ENCODE measurements at places on chromosomes 2 and 18.

GRCh38 chr2:109089602-109090300 is 39.3 kb upstream of the SH3RF3 start:
- DNase-seq: no peak

- no peak for DNase-seq
Measured at GRCh38 chr2:173075056-173075780, 428 bp upstream of the MAP3K20 start.

DNA sequence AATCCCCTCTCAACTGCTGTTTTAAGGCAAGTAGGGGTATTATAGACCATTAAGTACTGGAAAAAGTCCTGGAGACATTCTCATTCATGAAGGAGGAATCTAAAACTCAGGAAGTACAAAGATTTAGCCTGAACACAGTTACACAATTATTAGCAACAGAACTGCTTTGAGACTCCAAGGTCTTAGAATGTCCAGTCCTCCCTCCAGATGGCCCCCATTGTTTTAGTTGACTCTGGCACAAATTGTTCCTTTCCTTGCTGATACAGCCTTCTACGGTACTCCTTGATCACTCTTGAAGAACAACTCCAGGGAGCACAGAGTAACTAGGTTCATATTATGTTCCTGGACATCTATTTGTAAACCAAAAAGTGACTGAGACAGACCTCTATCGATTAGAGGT is 210.1 kb upstream of the RND3 start:
- no peak for DNase-seq

GRCh38 chr2:10792001-10792634 is 20.5 kb downstream of the PDIA6 start:
- DNase-seq: no peak

DNA sequence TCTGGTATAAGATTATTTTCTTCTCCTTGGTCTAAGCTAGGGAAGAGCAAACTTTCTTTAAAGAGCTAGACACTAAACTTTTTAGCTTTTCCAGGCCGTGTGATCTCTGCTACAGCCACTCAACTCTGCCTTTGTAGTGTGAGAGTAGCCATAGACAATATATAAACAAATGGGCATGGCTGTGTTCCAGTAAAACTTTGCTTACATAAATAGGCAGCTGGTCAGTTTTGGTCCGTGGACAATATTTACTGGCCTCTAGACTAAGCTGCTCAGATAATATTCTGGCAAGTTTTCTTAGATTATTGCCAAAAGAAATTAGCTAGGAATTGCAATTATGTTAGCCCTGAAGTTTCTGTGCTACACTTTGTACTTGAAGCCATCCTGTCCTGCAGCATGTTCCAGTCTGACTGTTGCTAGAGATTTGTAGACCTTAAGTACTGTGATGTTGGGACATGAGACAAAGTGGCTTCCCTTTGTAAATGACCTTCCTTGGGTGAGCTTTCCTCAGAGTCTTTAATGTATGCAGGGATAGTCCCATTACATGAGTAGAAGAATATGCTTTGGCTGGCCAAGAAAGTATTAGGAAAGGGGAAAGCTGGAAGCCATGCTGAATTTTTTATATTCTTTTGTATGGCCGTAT is 126.9 kb downstream of the SOX11 start:
- DNase-seq: no peak

- no peak for DNase-seq
Measured at GRCh38 chr2:170144761-170145160, 33.2 kb upstream of the MYO3B start.

GRCh38 chr2:202633470-202633869 is 1.3 kb upstream of the FAM117B start:
- DNase-seq: no peak

- no peak for DNase-seq
Measured at GRCh38 chr18:76416911-76417310, 78.1 kb downstream of the ZNF516 start.

- DNase-seq: no peak
Measured at GRCh38 chr2:60526623-60527022, 26.8 kb downstream of the BCL11A start.

DNA sequence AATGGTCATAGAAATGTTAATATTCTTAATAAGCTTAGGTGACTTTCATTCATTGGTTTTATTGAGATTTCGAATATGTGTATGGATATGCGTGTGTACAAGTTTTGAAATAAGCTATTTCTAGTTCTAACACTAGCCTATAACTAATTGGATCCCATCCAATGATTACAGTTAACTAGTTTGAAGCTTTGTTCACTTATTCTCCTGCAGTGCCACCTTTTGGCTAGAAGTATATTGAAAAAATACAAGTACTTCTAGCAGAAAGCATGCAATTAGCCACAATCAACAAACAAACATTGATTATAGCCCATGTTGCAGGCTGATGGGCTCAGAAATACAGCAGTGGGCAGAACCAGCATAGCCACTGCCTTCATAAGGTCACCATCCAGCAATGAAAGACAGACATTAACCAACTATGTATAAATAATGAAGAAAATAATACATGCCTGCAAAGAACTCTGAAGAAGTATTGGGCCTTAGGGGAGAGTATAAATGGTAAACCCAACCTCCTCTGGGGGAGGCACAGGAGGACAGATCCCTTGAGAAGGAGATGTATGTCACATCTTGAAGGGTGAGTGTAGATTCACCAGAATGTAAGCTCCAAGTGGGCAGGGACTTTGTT is 5.1 kb upstream of the PIEZO2 start:
- peak; percentile 10 for DNase-seq

GRCh38 chr2:226418521-226418920 is 381.1 kb downstream of the IRS1 start:
- DNase-seq: no peak

DNA sequence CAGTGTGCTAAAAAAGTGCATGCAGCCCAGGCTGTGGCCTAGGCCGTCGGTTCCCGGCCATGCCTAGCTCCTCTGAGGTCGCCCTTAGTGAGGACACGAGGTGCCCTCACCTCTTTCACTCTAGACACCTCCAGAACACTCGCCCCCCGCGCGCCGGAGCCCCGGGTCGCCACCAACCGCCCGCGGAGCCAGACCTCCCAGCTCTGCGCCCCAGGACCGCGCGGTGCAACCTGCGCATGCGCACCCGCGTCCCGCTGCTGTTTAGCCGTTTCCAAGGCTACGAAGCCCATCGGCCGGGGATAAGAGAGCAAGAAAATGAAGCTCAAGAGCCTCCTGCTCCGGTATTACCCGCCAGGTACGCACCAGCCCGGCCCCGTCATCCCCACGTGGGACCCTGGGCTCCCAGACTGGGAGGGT is at the start of gene DAW1:
Gene DAW1 (plus strand): TSS at position 257 of the 417 bp plus-strand sequence. CDS start 59 bp downstream, at position 316.
- peak; percentile 66 for DNase-seq

- no peak for DNase-seq
Measured at GRCh38 chr2:177830881-177831386, 241.6 kb downstream of the PDE11A start.

DNA sequence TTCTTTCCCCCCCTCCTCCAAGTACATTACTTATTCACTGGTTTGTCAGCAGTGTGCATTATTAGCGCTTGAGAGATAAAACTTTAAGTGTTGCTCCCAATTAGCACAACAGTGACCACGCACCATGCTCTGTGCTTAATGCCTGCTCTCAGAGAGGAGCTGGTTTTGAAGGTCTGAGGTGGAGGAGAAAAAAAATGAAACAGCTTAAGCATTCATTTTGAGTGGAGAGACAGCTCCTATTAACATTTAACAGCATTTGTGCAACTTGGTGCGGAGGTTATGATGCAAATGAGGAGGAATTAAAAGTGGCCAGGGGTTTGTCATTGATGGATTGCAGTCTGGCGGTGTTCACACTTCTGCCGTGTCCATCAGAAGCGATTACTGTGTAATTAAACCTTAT is 141.8 kb downstream of the FIGN start:
- DNase-seq: no peak

- DNase-seq: no peak
Measured at GRCh38 chr2:2484301-2484700, 153.2 kb upstream of the MYT1L start.

- DNase-seq: no peak
Measured at GRCh38 chr2:239370403-239370802, 30.4 kb downstream of the HDAC4 start.

DNA sequence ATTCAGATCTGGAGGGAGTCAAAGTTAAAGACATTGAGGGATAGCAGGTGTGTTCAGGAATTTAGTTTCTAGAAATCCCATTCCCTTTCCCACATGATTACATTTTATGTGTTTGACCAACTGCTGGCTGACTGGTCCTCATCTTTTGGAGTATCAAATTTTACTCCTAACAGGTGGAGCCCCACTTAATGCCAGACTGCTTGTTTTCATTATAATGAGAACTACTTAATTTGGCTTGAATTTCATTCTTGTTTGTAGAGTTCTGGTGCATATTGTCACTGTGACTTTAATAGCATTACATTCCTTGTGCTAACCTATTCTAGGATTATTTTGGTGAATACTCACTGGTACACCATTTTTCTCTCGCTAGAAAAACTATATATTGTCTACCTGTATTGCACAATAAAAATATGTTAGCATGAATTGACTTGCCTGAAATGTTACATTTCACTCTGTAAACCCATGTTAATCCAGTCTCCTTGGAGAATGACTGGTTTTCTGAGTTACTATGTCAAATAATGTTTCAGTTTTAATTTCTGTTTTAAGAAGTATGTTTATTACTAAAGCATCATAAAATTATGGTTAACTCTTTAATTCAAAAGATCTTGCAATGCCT is 98.2 kb downstream of the TANC1 start:
- DNase-seq: no peak

DNA sequence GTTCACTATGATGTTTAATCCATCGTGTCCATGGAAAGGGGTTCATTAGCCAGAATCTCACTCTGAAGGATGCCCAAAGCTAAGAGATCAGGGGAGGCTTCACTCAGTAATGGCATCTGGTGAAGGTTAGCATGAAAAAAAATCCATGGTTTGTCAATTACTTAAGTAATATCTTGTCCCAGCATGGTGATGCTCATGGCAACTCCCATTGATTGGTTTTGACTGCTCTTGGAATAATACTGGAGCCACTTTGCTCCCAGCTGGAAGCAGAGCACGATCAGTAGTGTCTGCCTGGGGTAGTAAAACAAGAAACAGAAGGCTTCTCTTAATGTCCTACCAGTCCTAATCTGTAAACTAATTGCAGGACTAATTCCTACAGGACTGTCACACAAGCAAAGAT is 799.4 kb downstream of the CNTNAP5 start:
- no peak for DNase-seq

- no peak for DNase-seq
Measured at GRCh38 chr2:148726228-148726627, 81.7 kb downstream of the EPC2 start.

DNA sequence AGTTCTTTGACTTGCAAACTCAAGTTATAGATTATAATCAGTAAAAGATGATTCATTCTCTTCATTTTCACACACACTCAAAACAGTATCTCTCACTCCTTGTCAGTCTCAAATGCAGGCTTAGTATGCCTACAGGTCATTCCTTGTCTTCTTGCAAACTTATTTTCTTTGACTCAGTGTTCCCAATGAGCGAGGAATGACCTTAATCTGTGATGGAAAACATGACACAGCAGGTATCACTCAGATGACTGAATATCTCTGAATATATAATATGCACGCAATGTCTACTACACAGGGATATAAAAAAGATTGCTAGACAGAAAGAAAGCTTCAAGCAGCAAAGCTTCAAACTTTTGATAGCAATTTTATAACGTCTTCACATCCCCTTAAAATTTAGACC is 127.8 kb upstream of the RGPD4 start:
- DNase-seq: no peak

- DNase-seq: no peak
Measured at GRCh38 chr18:58649966-58650816, 21.1 kb upstream of the MALT1 start.

DNA sequence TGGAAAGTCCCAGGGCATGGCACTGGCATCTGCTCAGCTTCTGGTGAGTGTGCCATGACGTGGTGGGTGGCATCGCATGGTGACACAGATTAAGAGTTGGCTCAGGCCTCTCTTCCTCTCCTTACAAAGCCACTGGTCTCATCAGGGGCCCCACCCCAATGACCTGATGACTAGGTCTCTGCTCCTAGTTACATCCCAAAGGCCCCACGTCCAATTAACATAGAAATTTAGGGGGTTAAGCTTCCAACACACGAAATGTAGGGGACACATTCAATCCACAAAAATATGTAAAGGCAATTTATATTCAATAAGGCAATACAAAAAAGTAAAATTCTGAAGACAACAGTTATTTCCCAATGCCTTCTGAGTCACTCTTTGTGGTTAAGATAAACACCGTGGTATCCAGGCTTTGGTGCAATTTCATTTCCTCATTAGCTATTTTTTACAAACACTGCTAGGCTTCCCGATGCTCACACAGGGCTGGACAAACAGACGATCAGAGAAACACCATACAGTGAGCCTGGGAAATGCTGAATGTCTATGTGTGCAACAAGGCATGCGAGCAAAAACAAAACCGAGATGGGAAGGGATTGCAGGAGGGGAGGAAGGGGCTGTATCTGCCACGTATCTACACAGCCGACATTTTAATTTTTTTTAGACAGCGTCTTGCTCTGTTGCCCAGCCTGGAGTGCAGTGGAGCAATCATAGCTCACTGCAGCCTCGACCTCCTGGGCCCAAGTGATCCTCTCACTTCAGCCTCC is 67.2 kb downstream of the MBP start:
- no peak for DNase-seq

- DNase-seq: no peak
Measured at GRCh38 chr2:168008646-168009195, 238.7 kb downstream of the STK39 start.

- no peak for DNase-seq
Measured at GRCh38 chr2:158094487-158095092, 7.1 kb upstream of the UPP2 start.

DNA sequence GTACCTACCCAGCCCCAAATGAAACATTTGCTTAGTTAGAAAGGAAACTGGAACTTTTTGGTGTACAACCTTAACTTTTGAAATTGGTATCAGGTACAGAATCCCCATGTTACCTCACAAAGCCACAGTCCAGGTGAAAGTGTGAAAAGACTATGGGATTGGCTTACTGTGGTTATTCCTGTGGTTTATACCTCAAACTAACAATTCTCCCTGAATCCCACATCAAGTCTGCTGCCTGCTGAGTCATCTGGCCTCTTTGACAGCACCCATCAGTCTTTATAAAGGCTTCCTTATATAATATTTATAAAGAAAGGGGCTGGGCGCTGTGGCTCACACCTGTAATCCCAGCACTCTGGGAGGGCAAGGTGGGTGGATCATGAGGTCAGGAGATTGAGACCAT is 164.6 kb downstream of the TMEM247 start:
- DNase-seq: no peak

DNA sequence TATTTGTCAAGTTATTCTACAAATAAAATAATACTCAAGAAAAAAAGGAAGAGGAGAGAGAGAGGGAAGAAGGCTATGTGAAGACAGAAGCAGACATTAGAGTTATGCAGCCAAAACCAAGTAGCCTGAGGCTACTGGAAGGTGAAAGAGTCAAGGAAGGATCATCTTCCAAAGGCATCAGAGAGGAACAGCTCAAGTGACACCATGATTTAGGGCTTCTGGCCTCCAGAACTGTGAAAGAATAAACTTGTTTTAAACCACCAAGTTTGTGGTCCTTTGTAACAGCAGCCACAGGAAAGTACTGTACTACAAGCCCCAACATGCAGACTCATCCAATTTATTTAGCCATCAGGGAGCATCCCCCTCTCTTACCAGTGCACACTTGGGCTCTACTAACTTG is 788.5 kb upstream of the LRRTM1 start:
- no peak for DNase-seq

- DNase-seq: no peak
Measured at GRCh38 chr2:62382757-62383156, 123.2 kb downstream of the TMEM17 start.

GRCh38 chr2:100606726-100607343 is 44.0 kb downstream of the PDCL3 start:
- DNase-seq: peak; percentile 66

Measured in HEK293T (cell line).